ENCODE measurements at places on chromosomes 2 and 18.

DNA sequence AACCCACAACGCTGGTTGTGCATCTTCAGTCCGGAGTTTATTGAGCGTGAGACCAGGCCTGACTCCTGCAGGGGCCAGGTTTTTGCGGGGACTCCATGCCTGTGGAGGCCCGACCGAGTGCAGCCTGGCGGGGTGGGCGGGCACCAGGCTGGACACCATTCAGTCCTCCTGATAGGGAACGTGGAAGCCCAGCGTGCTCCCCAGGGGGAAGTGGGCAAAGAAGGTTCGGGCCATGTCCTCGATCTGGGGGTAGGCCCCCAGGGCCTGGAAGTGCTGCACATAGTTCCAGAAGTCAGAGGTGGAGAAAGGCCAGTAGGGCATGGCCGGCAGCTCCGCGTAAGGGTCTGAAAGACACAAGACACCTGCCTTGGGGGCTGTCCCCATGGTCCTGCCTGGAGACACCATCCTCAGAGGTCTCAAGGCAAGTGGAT, 1.4 kb downstream of the OTOS start:
- no peak for DNase-seq
- peaks cover 24% of the 10 kb centered on the region for H3K4me1 ChIP-seq
- H3K4me3 ChIP-seq: no peak overlapping the region
- peaks cover 3% of the 10 kb centered on the region for H3K27me3 ChIP-seq

DNA sequence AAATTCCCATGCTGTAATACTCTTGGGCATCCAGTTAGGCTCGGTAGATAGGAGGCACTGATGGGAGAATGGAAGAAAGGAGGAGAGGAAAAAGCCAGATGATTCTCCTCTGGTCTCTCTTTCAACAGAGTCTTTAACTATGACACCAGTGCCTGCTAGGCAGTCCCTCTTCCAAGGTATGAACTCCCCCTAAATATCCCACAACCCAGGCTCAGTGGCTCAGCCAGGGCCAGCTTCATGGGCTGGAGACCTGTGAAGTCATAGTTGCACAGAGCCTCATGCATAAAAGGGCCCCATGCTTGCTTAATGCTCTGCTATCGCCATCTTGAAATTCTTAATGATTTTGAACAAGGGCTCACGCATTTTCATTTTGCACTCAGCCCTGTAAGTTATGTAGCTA, 869.2 kb upstream of the GCFC2 start:
- no peaks in the 10 kb centered on the region for H3K4me1 ChIP-seq
- no peaks in the 10 kb centered on the region for H3K27me3 ChIP-seq
- no peak for DNase-seq
- H3K27ac ChIP-seq: no peak overlapping the region
- no peaks in the 10 kb centered on the region for H3K36me3 ChIP-seq

GRCh38 chr2:105515581-105516415, 116.9 kb upstream of the FHL2 start:
- no peaks in the 10 kb centered on the region for H3K4me1 ChIP-seq
- H3K27me3 ChIP-seq: peaks cover 2% of the 10 kb centered on the region
- H3K27ac ChIP-seq: no peak overlapping the region
- no peaks in the 10 kb centered on the region for H3K36me3 ChIP-seq
- no peak overlapping the region for H3K4me3 ChIP-seq

DNA sequence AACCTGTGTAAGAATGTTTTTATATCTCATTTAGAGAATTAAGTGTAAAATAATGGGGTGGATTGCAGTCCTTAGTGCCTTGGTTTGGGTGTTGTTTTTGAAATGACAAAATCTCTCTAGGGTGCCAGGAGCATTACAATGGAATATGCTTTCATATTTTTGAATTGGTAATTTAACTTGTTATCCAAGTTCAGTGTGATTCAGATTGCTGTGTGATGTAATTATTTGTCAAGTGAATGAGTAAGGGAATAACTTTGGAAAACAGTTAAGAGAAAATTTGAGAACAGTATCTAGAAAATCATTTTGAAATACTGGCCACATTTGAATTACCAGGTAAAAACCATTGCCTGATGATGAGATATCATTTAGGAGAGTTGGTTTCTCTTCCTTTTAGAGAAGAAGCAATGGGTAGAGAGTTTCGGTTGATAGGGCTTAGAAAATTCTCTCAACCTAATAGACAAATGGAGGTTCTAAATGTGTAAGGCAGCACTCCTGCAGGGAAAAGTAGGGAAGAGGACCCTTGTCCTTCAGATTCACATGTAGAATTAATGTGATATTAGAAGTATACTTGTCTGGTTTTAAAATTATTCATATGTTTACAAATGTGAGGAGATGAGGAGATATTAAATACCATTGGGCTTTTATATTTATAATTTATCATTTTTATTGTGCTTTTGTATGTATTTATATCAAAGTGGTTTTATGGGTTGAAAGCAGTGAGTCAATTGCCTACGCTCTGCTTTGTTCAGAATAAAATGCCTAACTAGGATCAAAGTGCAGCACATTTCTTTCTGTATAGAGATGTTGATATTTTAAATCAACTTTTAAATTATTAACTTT, 124.8 kb downstream of the PHLPP1 start:
- H3K4me1 ChIP-seq: peaks cover 6% of the 10 kb centered on the region
- H3K4me3 ChIP-seq: no peak overlapping the region
- DNase-seq: no peak
- no peaks in the 10 kb centered on the region for H3K27me3 ChIP-seq

DNA sequence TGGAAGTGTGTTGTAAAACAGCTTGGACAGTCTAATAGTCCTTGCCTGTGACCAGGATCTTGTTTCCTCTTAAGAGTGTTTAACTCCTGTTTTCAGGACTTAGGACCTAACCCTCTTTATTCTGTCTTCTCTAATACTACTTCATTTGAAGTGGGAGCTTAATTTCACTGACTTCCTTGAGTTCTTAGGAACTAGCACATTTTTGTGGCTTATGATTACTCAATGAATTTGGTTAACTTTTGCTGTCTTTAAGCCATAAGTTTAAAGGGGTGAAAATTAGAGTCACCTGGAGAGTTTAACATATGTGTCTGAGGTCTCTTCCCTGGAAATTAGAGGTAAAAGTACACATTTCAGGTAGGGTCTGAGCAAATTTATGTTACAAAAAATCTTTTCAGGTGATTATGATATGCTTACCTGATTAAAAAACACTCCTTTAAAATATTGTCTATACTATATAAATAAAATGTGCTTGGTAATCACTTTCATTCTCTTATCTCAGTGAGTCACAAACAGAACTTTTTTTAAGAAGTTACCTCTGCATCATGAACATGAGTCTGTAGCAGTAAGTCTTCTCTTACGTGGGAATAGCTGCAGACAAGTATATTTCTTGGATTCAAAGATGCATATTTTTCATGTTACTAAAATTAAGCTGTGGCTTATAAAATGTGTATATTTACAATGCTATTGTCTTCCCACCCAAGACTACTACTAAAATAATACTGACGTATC, 52.7 kb downstream of the ATP9B start:
- H3K27me3 ChIP-seq: peaks cover 2% of the 10 kb centered on the region
- no peak overlapping the region for H3K27ac ChIP-seq
- no peaks in the 10 kb centered on the region for H3K4me1 ChIP-seq
- H3K36me3 ChIP-seq: peaks cover 16% of the 10 kb centered on the region

- H3K27ac ChIP-seq: no peak overlapping the region
- no peak overlapping the region for H3K4me3 ChIP-seq
- H3K27me3 ChIP-seq: no peaks in the 10 kb centered on the region
- peaks cover 20% of the 10 kb centered on the region for H3K36me3 ChIP-seq
Measured at GRCh38 chr2:9461079-9461478, 13.3 kb upstream of the IAH1 start.

- H3K27me3 ChIP-seq: no peaks in the 10 kb centered on the region
- H3K4me1 ChIP-seq: no peaks in the 10 kb centered on the region
- no peak overlapping the region for H3K27ac ChIP-seq
- no peak overlapping the region for H3K4me3 ChIP-seq
- no peak for DNase-seq
Measured at GRCh38 chr2:183195397-183195796, 71.2 kb downstream of the NUP35 start.

DNA sequence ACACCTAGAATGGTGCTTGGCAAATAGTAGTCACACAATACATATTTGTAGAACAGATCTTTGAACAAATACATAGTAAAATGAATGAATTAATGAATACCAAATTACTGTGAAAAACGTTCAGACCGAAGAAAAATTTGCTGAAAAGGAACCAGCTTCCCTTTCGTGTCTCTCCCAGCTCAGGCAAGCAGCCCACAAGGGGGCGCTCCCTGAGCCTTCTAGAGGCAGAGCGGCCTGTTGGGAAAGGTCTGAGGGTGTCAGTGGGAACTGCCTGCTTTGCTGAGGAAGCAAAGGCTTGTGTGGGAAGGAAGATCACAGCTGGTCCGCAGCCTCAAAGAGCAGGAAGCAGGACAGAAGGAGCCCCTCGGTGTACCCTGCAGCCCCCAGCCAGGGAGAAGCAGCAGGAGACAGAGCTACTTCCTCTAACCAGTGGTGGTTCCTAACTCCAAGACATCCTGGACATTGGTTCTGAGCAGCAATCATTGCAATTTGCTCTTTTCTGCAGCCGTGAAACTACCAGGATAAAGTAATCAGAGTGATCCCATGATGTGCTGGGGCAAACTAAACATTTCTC, 231.1 kb downstream of the ANKRD30B start:
- H3K27me3 ChIP-seq: no peaks in the 10 kb centered on the region
- no peak overlapping the region for H3K4me3 ChIP-seq
- H3K27ac ChIP-seq: no peak overlapping the region
- DNase-seq: no peak

DNA sequence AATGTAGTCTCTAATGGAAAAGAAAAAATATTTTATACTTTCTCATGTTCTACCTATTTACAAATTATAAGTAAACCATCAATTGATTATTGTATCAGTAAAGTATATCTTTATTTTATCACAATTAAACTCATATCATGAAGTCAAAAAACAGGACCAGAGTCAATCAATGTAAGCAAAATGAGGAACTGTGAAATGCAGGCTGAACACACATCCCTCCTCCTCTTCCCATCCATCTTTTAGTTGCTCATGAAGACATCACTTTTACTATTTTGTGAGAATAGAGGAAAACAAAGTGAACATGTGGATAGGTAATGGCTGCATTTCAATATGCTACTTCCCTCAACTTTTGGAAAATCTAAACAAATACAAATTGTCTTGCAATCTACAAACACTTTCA, 188.8 kb upstream of the PGAP1 start:
- H3K36me3 ChIP-seq: peaks cover 25% of the 10 kb centered on the region
- no peak for DNase-seq
- peak overlapping the region; percentile 73 for H3K27ac ChIP-seq
- H3K27me3 ChIP-seq: peaks cover 6% of the 10 kb centered on the region
- no peak overlapping the region for H3K4me3 ChIP-seq

- H3K27me3 ChIP-seq: no peaks in the 10 kb centered on the region
- H3K36me3 ChIP-seq: peaks cover 21% of the 10 kb centered on the region
- no peak overlapping the region for H3K4me3 ChIP-seq
- H3K27ac ChIP-seq: peak overlapping the region; percentile 1
Measured at GRCh38 chr2:159249990-159250715, 36.4 kb downstream of the WDSUB1 start.
